ENCODE measurements at places on chromosomes 1 and 21.
A peak's percentile ranks its signal among the peaks of the same experiment; 100 is the strongest.

DNA sequence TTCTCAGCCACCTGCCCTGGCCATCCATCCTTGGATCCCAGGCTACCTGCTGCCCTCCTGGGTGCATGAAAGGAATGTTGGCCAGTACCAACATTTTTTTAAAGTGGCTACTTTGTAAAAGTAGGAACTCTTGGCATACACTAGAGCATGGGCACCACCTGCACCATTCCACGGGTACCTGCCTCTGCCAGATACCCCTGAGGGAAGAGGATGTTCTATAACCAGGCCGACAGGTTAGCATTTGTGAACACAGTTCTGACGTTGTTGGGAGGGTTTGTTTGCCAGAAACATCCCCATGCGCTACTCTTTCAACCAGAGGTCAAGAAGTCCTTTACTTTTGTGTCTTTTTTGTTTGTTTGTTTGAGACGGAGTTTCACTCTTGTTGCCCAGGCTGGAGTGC lies 43.0 kb downstream of the EVA1C start:
- no peak for DNase-seq

DNA sequence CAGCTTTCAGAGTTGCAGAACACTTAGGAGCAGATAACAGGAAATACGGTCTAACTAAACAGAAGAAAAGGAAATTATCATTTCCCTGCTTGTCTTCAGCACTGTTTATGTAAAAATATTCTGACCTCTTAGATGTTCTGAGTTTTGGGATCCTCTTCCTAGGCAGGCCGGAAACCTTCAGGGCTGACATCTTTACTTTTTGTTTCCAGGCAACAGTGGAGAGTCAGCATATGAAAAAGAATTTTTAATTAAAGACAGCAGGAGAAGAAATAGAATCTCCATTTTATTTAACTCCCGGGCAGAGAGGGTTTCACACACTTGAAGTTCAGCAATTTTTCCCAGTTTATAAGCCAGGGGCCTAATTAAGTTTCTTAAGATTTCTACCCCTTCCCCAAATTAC lies 5.1 kb upstream of the RIPPLY3 start:
- no peak for DNase-seq

GRCh38 chr1:81974222-81974841 lies 173.6 kb downstream of the ADGRL2 start:
- DNase-seq, result no peak

DNA sequence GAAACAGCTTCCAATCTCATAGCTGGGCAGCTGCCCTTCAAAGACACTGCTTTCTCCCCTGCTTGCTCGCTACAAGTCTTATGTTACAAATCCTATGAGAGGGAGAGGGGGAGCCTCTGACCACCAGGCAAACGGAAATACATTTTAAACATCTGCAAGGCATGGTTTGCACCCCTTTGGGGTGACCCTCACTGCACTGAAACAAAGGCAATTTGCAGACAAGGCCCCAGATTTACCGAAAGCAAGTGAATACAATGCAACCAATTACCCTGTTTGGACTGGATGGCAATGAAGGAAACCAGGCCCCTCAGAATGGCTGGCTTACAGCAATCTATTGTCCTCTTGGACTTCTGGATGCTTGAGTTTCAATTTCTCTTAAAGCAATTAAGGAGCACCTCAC lies 11.8 kb upstream of the ATP13A2 start:
- no peak for DNase-seq

GRCh38 chr1:207277241-207277640 lies 44.2 kb upstream of the CD55 start:
- DNase-seq, result no peak

- peak; percentile 33 for DNase-seq
Observed at GRCh38 chr1:161791904-161792655, 26.0 kb downstream of the ATF6 start.

DNA sequence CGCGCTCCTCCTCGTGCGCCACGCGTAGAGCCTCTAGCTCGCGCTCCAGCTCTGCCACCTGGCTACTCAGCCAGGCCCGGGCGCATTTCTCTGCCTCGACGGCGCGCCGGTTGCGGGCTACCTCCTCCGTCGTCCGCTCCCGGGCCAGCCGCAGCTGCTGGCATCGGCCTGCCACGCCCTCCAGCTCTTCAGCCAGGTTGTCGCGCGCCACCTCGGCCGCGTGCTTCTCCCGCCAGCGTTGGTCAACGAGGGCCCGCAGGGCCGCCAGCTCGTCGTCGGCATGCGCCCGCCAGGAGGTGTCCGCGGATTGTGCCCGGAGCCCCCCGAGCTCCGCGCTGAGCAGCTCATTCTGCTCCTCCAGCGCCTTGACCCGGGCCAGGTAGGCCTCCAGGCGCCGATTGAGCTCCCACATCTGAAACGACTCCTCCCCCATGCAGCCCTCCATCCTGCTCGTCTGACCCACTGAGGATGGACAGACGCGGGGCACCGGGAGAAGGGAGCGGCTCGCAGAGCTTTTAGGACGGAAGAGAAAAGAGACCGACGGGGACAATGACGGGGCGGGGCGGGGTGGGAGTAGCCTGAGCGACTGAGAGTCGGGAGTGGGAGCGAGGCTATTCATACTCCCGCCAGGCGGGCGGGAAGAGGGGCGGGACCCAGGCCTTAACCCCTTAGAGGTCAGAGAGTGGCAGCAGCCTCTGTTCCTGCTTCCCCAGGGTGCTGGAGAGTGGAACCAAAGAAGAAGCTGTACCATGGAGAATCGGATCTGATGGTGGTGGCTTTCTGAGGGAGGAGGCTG lies at the start of gene NES:
NES (minus strand) TSS at position 588 of the 796 bp plus-strand sequence; CDS start at position 445, 143 bp downstream.
- DNase-seq, result peak; percentile 69

GRCh38 chr1:43930168-43930948 lies 3.2 kb upstream of the ARTN start:
- no peak for DNase-seq

DNA sequence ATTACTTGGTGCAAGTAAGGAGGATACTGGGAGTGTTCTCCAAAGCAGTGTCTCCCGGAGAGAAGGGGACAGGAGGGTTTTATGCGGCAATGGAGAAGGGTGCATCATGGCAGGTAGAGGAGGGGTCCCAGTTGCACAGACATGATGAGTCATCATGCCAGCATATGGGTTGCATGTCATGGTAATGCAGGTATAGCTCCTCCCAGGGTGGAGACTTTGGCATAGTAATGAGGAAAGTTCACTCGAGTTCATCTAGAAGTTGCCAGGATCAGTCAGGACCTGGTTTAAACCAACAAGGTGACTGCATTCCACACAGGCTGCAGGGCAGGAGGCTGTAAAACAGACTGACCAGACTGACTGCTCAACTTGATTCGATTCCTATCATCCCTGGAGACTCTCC lies 355.7 kb upstream of the DUSP10 start:
- no peak for DNase-seq

- DNase-seq, result no peak
Observed at GRCh38 chr1:21034725-21035628, 141.7 kb downstream of the EIF4G3 start.

- DNase-seq, result peak; percentile 58
Observed at GRCh38 chr21:34280389-34280795, 83.4 kb upstream of the KCNE2 start.

DNA sequence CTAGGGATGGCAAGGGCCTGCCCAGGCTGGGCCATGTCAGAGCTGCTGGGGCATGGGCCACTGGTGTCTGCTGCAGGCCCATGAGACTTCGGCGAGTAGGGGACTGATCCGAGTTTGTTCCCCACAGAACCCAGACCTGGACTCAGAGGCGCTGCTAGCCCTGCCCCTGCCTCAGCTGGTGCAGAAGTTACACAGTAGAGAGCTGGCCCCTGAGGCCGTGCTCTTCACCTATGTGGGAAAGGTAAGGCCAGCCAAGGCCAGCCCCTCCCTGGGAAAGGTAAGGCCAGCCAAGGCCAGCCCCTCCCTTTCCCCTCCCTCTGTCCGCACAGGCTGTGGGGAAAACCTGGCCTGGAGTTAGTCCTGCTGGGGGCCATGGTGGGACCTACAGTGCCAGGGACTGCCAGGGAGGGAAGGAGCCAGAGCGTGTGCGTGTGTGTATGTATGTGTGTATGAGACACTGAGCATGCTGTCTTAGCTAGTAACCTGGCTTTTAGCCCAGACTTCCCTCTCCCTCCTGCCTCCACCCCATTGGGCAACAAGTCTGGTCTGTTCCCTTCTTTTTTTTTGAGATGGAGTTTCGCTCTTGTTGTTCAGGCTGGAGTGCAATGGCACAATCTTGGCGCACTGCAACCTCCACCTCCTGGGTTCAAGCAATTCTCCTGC lies 8.0 kb downstream of the FAAH start:
- peak; percentile 97 for DNase-seq

DNA sequence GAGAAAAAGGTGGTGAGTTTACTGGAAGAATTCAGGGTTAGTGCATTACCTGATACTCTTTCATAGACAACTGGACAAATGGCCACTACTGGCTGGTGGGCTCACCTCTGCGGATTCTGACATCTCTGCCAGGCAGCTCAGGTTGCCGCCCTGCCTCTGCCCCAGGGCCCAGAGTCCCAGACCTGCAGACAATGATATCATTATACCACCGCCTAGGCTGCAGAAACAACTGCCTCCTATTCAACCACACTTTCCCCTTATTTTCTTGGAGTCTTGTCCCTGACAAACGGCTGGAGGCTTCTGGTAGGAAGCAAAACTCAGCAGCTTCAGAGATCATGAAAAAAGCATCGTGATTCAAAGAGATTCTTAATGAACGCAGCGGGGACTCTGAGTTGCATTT lies 37.0 kb downstream of the IRF2BP2 start:
- DNase-seq, result no peak

- DNase-seq, result no peak
Observed at GRCh38 chr21:41529769-41530168, 21.8 kb upstream of the TMPRSS2 start.

GRCh38 chr1:53156783-53157182 lies 14.3 kb upstream of the SLC1A7 start:
- DNase-seq, result no peak

GRCh38 chr1:27832762-27833161 lies 2.2 kb downstream of the PPP1R8 start:
- DNase-seq, result peak; percentile 63

- DNase-seq, result no peak
Observed at GRCh38 chr1:98439471-98439870, 222.1 kb upstream of the SNX7 start.

- DNase-seq, result no peak
Observed at GRCh38 chr21:38917043-38917774, 111.5 kb downstream of the ETS2 start.

GRCh38 chr1:232788235-232788872 lies 16.9 kb upstream of the MAP10 start:
- DNase-seq, result no peak

DNA sequence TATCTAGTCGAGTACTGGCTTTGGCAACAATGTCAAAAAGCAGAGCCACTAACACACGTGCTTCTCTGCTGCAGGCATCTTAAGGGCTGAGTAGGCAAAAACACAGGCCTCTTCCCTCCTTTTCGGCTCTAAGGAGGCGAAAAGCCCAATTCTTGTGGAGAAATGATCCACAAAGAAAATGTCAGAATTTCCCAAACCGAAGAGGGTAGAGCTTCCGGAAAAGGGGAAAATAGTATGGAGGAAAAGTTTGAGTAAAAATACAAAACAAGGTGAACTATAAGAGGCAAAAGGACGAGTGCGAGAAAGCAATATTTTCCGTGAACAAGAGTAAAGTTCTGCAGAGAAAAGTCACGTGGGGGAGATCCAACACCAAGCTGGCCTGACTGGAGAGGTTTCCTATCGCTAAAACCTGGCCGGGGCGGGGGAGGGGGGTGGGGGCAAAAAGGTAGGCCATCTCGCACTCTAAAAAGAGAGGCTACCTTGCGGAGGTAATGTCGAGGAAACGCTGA lies 551 bp downstream of the ZRANB2 start:
- peak; percentile 13 for DNase-seq

DNA sequence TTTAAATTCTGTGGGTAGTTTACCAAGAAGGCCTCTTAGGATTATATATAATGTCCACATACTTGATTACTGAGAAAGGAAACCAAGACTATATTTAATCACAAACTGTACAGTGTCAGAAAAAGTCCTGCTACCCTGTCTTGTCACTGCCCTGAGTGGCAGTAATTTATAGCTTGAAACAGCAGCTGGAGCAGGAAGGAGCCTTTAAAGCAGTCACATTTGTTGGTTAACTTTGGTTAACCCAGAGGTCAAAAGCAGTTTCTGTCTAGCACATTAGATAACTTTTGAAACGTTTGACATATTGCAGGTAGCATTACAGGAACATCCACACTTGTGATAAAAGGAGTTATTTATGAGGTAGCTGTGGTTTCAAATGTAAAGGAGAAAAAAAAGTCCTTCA lies 161.7 kb downstream of the ROR1 start:
- no peak for DNase-seq

DNA sequence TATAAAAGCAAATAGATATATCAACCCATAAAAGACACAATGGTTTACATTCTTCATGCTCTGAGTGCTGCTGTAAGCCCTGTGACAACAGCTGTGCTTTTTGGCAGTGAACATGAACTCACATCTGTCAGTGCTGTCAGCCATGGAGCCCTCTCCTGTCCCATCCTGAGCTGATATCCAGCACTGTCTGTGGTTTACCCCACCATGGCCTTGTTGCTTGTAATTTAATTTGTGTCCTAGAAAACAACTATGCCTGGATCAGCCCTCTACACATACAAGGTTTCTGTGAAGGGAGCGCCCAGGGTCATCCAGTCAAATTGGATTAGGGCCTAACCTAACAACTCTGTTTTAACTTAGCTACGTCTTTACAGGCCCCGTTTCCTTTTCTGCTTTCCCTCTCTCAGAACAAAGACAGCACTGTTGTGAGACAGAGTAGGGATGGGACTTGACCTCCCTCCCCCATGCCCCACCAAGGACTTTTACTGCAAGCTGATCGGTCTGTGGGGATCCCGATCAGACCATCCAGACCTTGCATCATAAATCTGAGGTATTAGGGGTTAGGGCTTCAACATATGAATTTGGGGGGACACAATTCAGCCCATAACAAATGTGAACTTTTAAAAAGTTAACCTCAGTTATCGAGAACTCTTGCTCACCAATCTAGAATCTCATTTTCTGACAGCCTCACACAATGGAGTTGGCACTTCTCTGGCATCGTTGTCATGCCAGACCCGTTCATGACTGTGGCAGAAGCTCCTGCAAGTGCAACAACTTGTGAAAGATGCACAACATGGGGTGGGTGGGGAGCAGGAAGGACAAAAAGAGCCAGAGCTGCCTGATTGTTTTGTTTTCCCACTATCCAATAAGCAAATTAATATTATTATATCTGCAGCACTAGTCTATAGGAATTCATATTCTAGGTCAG lies 16.4 kb upstream of the SLC44A3 start:
- peak; percentile 39 for DNase-seq

DNA sequence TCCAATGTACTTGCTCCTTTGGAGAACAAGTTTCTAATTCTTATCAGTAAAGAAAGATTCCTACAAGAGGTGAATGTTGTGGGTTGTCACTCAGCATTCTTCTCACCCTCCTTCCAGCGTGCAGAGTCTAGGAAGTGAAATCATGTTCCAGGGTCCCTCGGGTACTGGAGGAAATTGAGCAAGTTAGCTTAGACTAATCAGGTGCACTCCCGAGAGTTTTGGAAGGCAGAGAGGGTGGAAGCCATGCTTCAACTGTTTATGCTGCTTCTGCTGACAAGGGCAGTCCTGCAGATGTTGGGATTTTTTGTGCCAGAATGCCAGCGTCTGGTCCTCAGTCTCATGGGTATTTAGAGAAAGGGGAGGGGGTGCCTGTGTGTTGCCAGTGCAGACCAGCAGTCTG lies 5.3 kb upstream of the C1orf115 start:
- peak; percentile 22 for DNase-seq

- no peak for DNase-seq
Observed at GRCh38 chr1:1058921-1059493, 15.1 kb downstream of the RNF223 start.
